ENCODE measurements at places on chromosomes 16 and 17.

DNA sequence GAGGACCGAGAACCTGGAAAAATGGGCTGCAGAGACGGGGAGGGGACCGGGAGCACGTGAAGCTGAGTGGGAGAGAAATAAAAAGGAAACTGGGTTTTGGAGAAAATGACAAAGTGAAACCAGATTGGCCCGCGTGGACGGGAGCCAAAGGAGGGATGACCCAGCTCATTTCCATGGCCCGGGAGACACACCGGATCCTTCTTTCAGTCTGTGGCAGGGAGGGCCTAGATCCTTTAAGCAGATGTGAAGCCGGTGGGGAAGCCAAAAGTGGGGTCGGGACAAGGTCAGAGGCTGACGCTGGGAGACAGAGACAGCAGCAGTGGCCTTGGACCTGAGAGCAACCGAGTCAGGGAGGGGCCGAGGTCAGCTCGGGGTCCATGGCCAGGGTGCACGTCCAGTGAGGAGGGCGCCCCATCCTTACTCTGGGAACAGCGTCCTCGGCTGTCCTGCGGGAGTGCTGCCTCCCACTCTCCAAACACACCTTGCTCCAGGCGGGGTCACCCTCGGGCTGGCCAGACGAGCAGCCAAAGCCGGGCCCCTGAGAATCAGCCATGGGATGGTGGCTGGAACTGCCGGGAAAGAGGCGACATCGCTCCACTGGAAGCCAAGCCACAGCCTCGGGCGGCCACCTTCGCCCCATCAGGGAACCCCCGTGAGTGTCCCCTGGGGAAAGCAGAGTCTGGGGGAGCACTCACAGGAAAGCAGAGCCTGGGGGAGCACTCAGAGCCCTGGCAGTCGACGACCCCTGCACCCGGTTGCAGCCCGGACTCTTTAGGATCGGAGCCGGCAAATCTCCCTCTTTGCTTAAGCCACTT is 17.3 kb downstream of the CA5A start:
- no peak for DNase-seq

DNA sequence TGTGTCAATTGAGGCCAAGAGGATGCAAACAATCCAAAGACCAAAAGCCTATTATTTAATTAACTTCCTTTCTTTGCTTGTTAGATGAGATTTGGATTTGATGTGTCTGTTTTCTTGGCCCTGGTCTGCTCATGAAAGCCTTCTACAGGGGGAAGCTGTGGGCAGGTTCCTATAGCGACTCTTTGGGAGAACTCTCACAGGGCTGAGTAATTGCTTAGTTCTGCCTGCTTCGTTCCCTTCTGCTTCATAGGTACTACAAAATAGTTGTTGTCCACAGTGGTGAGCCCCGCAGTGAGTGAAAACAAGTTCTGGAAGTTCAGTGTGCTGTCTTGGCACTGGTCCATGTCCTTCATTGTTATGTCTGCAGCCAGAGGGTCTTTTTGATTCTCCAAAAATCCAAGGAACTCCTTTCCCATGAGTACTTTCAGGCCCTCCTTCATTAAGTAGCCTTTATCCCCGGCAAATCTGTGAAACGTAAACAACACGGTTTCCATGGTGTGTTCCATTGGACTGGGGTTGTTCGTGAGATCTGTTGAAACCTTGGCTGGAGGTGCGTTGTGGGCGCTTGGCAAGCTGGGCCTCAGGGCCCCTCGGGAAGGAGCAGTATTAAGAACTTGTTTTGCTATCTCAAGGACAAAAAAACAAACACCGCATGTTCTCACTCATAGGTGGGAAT is 30.0 kb upstream of the ANKRD40CL start:
- DNase-seq, result no peak

DNA sequence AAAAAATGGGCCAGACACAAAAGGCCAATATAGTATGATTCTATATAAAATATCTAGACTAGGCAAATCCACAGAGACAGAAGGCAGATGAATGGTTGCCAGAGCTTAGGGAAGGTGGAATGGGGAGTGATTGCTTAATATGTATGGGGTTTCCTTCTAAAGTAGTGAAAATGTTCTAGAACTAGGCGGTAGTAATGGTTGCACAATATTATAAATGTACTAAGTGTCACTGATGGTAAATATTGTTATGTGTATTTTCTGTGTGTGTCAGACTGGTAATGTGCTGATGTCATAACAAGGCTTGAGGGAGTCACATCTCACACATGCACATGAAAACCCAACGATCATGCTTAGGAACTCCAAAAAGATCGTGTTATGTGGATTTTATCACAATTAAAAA is 106.9 kb upstream of the SIAH1 start:
- no peak for DNase-seq

DNA sequence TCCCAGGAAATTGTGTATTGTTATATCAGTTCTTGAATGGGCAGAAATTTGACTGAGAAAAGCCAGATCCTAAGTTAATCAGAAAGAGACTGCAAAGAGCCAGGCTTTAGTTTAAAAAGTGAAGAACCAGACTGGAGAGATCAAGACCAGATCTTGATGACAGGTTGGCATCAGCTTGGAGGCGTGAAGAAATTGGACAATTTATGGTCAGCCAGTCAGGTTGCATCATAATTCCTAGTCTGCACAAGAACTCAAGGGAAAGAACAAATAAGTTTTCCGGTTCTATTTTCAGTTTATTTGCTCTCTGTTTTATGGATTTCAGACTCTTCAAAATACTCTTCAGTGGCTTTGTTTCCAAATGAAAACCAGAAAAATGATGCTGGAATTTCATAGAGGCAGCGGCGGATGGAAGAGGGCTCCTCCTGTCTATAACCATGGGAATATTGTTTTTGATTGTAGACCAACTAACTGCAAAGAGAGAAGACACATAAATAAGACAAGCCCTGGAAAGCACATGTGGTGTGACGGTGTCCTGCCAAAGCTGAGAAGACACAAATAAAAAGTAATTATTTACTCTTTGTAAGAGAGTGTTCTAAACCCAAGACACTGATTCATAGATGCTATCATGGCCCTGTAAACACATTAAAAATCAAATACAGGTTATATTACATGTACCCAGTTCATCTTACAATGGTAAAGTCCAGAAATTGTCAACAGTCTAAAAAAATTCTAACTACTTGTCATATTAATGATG is 91.7 kb downstream of the PCTP start:
- no peak for DNase-seq

GRCh38 chr17:59695945-59696681 is 11.1 kb downstream of the PTRH2 start:
- no peak for DNase-seq

- no peak for DNase-seq
Observed at GRCh38 chr17:79527306-79527705, 83.5 kb downstream of the RBFOX3 start.

DNA sequence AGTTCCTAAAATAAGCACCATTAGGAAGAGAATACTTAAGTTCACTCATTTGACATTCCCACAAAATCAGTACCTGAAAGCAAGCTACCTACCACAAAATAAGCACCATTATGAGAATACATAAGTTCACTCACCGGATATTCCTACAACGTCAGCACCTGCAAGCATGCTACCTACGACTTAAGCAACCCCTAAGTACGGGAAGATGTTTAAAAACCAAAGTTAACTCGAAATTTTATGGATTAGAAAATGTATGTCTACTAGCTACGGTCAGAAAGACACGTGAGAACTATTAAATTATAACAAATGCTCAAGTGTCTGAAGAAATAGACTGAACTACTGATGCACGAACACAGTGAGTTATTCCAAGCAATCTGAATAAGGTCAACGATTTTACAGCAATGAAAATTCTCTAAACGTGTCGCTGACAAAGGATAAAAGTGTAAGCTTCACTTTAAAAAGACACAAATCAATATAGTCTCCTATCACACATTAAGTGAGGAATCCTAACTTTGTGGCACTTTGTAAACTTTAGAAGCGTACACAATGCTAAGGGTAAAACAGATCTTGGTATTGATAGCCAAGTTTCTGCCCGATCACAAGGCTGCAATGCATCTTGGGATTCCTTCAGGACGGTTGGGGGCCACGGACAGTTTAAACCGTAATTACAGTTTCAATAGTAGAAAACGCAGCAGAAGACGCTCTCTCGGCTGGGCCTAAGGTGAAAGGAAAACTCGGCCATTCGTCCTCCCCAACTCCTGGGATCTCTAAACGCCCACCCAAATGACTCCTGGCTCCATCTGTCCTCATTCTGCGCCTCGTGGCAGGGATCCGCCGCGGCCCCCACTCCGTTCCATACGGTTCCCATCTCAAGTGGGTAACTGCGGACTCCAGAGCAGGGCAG is 1.3 kb downstream of the GSPT1 start:
- no peak for DNase-seq

- no peak for DNase-seq
Observed at GRCh38 chr17:72270273-72270924, 149.6 kb downstream of the SOX9 start.
